ENCODE measurements at places on chromosomes 7 and 10.
A peak's percentile ranks its signal among the peaks of the same experiment; 100 is the strongest.

- DNase-seq = no peak
Measured at GRCh38 chr10:114970515-114970914, 32.5 kb downstream of the TRUB1 start.

- DNase-seq = no peak
Measured at GRCh38 chr10:35882422-35883150, 240.5 kb upstream of the FZD8 start.

- DNase-seq = no peak
Measured at GRCh38 chr7:8817448-8818036, 384.1 kb downstream of the NXPH1 start.

DNA sequence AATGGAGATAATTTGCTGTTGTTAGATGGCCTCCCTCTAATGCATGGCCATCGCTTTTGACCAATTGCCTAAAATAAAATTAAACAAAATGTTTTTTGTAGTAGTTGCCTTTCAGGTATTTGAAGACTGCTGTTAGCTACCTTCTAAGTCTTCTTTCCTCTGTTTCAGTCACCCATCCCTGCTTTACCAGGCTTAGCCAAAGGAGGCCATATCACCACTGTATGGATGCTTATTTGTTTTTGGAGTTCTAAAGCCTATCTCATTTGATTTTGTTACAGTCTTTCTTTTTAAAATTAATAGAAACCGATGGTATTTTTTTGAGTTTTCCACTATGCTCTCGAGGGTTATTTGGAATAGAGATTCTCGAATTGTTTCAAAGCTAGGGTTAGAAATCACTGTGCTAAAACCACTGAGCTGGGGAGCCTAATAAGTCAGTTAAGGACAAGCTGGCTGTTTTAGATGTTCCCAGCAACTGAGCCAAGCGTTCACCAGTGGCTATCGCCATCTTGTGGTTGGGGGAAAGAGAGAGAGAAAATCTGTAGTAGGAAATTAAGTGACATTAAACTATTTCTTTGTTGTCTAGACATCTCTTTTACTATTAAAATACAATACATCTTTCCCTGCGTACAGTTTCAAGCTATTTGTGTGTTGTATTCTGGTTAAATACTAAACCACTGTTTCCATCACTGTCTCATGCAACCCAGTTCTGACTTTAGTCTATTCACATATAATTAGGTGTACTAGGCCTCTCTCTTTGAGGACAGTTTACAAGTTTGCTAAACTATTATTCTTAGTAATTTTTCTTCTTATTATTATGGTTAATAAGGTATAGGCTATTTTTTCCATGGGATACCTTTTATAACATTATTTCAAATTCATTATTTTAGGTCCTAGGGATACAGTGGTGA, 52.2 kb downstream of the GPR158 start:
- no peak for DNase-seq

- DNase-seq = no peak
Measured at GRCh38 chr7:5143935-5144903, 45.8 kb upstream of the WIPI2 start.

DNA sequence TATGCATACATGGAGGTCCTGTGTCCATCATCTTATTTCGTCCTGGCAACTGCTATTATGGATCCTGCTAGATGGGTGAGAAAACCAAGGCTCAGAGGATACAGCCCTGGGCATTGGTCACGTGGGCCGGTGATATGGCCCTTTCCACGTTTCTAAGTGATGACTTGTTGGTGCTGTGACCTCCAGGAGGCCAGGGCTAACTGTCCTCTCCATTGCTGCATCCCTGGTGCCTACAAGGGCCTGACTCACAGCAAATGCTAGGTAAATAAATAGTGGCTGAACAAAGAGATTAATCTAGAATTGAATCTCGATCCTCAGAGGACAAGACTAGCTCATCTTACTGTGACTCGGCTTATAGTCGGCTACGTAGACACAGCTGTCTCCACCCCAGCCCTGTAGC, 78.6 kb downstream of the FAM53B start:
- no peak for DNase-seq

GRCh38 chr7:41882256-41882655, 179.4 kb upstream of the INHBA start:
- DNase-seq = no peak

- DNase-seq = peak; percentile 96
Measured at GRCh38 chr10:102775201-102775934, 31.6 kb downstream of the WBP1L start.

- DNase-seq = no peak
Measured at GRCh38 chr10:120541984-120542383, 85.0 kb downstream of the PLPP4 start.

DNA sequence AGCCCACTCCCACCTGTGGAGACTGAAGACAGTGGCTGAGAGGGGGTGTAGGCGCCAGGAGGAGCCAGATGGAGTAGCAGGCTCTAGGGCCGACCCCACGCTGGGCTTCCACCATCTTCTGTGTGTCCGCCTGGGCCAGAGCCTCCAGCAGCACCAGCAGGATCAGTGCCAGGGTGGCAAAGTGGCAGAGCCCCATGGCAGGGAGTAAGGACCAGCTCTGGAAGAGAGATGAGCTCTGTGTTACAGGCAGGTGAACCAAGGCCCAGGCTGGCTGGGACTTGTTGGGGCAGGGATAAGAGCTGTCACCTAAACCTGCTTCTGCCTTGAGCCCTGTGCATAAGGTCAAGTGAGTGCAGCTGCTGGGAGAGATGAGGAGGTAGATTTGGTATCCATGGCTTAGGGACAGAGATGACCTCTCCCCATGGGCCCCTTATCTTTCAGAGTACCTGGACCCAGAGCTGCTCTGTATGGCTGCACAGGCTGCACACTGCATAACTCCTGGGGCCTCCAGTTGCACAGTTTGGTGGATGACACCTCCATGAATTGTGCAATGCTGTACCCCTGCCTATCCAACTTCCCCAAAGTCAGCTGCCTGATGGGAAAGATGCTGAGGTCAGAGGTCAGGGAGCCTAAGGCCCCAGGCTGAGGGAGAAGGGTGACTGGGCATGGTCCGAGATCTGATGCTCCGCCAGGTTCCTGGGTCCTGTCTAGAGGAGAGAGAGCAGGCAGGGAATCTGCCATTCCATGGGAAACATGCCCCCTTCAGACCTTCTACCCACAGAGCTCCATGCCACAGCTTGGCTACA, 7.4 kb upstream of the SAMD8 start:
- no peak for DNase-seq

DNA sequence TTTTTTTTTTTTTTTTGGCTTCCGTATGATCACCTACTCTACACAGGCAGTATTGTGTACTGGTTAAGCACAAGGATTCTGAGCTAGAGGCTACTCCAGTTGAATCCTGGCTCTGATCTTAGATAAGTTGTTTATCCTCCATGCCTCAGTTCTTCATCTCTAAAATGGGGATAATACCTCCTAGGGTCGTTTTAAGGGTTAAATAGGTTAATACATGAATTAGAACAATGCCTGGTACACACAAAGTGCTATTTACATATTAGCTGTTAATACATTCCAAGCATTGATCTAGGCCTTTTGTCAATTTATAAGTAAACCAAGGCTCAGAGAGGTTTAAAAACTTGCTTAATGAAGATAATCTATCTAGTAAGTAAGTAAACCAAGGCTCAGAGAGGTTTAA, 59.0 kb downstream of the ST7 start:
- no peak for DNase-seq

- DNase-seq = no peak
Measured at GRCh38 chr10:97229322-97230015, 43.7 kb upstream of the SLIT1 start.

- DNase-seq = no peak
Measured at GRCh38 chr10:34906067-34906965, 91.2 kb upstream of the PARD3 start.

GRCh38 chr10:132065491-132066105, at the start of gene JAKMIP3:
JAKMIP3 (plus strand) TSS chr10:132065946; CDS start chr10:132104809, 38,863 bp downstream.
- DNase-seq = peak; percentile 74

DNA sequence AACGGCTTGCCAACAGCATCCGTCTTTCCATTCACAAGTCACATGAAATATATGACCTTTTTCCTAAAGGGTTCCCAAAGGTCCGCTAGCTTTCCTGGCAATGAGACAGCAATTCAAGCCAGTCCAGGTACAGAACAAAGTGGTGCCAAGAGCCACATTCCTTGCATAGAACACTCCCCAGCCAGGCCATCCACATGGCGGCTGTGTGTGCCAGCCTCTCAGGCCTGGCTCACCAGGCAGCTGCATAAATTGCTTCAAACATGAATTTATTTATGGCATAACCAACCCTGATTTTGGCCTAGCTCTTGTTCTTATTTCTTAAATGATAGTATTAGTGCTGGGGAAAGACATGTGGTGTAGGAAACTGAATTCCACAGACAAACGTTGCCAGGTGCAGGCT, 63.7 kb upstream of the CREB5 start:
- no peak for DNase-seq

GRCh38 chr7:88452646-88453045, 146.0 kb upstream of the STEAP4 start:
- no peak for DNase-seq

DNA sequence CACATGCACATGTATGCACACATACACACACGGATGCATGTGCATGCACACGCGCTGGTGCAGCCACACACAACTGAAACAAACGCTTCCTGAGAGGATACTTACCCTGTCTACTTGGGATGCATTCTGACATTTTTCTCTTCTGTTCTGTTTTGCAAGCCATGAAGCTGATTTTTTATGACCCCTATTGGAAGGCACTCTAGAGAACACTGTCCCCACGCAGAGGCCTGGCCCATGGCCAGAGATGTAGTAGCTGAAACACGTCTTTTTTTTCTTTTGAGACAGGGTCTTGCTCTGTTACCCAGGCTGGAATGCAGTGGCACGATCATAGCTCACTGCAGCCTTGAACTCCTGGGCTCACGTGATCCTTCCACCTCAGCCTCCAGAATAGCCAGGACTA, 47.9 kb downstream of the VWA2 start:
- no peak for DNase-seq

GRCh38 chr10:90288391-90288933, 569.4 kb downstream of the HTR7 start:
- DNase-seq = no peak

- no peak for DNase-seq
Measured at GRCh38 chr10:26378861-26379294, 59.3 kb upstream of the APBB1IP start.

GRCh38 chr10:71006506-71006905, 118.1 kb upstream of the PCBD1 start:
- DNase-seq = no peak

- no peak for DNase-seq
Measured at GRCh38 chr7:18508443-18509427, 13.2 kb downstream of the HDAC9 start.

GRCh38 chr7:27997188-27997707, 183.3 kb downstream of the JAZF1 start:
- no peak for DNase-seq

- DNase-seq = no peak
Measured at GRCh38 chr10:62183442-62183841, 85.2 kb downstream of the RTKN2 start.

- no peak for DNase-seq
Measured at GRCh38 chr7:27704422-27705199, 35.4 kb upstream of the TAX1BP1 start.

DNA sequence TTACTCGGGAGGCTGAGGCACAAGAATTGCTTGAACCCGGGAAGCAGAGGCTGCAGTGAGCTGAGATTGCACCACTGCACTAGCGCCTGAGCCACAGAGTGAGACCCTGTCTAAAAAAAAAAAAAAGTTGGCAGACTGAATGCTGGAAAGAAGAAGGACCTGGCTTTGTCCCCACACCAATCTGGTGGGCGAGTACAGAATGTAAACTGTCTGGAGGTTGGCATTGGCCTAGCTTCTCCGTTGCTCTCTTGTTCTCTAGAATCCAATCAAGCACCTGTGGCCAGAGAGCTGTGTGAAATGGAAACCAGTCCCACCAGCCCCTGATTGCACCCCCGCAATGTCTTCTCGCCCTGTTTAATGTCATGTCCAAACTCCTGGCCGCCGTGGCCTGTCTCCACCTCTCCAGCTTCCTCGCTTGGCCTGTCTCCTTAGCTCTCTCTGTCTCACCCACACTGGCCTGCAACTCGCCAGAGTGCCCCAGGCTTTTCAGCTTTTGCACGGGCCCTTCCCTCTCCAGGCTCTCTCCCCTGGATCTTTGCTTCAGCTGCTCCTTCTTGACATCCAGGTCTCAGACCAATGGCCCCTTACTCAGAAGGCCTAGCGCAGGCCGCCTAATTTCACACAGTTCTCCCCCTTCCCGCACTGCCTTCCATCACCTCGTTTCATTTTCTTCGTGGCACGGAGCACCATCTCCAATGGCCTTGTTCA, 670 bp upstream of the AGK start:
- DNase-seq = no peak

GRCh38 chr10:113661332-113661731, 2.5 kb downstream of the NRAP start:
- no peak for DNase-seq

DNA sequence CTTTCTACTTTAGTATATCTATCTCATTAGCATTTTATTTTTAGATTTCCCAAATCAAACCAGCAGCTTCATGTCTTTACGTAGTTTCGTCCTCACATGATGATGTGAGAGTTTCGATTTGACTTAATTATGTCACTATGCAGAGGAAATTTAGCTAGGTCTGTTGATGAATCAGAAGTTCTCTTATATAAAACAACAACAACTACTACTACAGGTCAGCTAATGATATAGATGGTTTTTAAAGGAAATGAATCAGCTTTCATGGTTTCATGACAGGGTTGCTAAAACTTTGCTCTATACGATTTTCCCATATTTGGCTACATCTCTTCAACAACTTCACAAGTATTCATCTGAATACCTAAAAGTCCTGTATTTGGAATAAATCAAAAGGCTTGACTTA, 28.6 kb downstream of the JAZF1 start:
- DNase-seq = no peak

GRCh38 chr10:67788028-67788886, 49.7 kb downstream of the DNAJC12 start:
- no peak for DNase-seq

GRCh38 chr10:6721480-6721879, 141.4 kb upstream of the PRKCQ start:
- no peak for DNase-seq

DNA sequence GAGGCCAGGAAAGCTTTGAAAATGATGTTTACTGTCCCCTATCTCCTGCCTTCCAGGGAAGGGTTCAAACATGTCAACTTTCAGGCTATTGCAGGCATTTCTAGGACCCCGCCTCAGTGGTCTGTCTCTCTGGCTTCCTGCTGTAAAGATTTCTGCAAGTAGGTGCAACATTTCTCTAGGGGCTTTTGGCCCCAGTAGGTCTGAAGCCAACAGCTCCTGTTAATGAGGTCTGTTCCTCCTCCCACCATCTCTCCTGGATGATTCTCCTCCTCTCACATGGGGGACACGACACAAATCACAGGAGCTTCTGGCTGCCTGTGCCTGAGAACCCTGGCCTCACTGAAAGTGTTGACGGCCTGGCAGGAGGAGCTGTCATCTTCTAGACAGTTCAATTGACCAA, 194.3 kb downstream of the CYP26A1 start:
- no peak for DNase-seq
